ENCODE measurements at places on chromosomes 5 and 9. TPM values are rescaled to one million over a fixed set of nuclear protein-coding genes. Genes with fewer than 3 reads are reported as not detected.
A peak's percentile ranks its signal among the peaks of the same experiment; 100 is the strongest.

The HTR1A gene
- total RNA-seq = not detected

The TAF11L10 gene
- total RNA-seq = not detected

The IFNA13 gene
- total RNA-seq = not detected

The PCDHA1 gene
- not detected for total RNA-seq

The TRMT10B gene
- 18.5 TPM for total RNA-seq

The SPATA31A3 gene
- not detected for total RNA-seq

The INSL4 gene
- not detected for total RNA-seq

The SLC34A3 gene
- total RNA-seq = 0.16 TPM

The CCDC69 gene
- 90.7 TPM for total RNA-seq

The ABO gene
- total RNA-seq = not detected

DNA sequence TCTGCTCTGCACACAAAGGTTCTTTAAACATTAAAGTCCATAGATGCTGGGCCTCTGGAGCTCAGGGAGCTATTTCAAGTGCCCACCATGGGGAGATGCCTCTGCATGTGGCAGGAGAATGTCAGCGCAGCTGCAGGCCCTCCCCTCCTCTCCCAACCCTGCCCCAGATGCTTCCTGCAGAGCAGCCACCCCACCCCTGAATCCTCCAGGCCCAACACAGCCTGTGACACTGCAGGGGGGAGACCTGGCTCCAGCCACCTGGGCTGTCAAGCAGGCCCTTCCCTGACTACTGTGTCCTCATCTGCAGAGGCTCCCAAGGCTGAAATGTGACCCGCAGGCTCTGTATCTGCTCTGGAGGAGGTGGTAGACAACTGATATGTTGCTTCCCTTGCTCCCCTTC lies 213.9 kb downstream of the GABBR2 start:
- no peak for DNase-seq

- no peak for DNase-seq
Measured at GRCh38 chr9:14331120-14331519, 17.2 kb upstream of the NFIB start.

DNA sequence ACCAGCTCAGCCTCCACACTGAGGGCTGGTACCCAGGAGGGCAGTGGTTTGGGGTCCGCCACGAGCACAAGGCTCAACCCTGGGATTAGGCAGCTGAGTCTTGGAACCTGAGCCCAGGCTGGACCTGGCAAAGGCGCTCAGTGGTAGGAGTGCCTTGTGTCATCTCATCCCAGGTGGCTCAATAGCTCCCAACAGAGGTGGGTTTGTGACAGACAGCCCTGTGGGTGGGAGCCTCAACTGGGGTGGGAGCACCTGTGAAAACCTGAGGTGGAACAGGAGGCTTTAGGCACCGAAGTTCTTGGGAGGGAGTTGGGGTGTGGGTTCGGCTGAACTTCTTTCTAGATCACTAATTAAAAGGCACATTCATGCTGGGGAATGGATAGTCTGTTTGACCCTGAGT lies 35.2 kb upstream of the SMU1 start:
- no peak for DNase-seq

DNA sequence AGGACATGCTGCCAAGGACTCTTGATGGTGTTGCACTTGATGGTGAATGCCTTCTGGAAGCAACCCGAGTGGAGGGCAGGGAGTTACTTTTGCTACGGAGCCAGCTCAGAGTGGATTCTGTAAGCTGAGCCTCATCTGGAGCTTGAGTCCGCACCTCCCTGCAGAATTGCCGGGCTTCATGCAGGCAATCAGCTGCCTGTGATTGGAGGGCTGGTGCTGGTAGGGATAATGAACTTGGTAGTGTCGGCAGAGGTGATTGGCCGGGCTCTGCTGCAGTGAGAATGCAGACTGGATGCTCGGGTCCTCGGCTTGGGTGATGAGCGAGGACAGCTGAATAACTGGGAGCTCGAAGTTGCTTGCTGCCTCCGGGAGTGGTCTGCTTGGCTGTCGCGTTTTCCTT lies 23.1 kb downstream of the SLC25A25 start:
- no peak for DNase-seq

- no peak for DNase-seq
Measured at GRCh38 chr5:126732716-126733115, 44.2 kb upstream of the LMNB1 start.

DNA sequence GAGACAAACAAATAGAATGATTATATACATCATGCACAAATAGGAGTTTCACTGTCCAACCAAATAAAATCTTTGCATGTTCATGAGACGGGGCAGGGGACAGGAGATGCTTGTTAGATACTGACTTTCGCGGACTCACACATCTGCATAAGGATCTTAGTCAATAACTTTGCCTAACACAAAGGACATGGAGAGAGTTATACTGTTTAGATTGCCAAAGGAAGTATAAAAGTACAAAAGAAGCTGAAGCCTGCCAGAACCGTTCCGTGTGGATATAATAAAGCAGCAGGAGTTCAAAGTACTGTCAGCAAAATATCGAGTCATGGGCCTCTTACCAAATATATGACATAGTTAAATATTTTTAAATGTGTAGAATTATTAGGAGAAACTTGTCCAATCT lies 1148.4 kb downstream of the EFNA5 start:
- DNase-seq = no peak

DNA sequence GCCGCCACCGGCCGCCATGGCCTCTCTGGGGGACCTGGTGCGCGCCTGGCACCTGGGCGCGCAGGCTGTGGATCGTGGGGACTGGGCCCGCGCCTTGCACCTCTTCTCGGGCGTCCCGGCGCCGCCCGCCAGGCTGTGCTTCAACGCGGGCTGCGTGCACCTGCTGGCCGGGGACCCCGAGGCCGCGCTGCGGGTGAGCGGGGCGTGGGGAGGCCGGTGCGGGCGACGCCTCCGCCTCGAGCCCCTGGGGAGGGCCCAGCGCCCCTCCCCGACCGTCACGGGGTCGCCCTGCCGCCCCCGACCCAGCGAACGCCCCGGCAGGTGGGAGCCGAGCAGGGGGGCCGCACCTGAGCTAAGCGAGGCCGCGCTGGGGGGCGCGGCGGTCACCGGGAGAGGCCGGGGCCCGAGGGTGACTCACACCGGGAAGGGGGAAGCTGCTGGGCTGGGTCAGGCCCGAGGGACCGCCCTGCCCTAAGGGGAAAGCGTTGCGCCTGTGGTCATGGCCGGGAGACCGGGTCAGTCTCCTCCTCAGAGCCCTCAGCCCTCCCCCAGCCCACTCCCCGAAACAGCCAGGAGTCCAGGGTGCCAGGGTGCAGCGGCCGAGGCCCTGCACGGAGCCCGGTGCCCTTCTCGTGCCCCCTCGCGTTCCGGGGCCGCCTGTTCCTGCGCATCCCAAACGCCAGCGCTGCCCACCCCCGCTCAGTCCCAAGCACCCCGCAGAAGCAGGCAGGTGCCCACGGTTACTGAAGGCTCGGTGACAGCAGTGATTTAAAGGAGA lies 510 bp downstream of the NOXA1 start:
- no peak for DNase-seq

GRCh38 chr5:59190746-59191145 lies 607.9 kb downstream of the RAB3C start:
- no peak for DNase-seq

- no peak for DNase-seq
Measured at GRCh38 chr9:21836437-21837161, 34.2 kb downstream of the MTAP start.

DNA sequence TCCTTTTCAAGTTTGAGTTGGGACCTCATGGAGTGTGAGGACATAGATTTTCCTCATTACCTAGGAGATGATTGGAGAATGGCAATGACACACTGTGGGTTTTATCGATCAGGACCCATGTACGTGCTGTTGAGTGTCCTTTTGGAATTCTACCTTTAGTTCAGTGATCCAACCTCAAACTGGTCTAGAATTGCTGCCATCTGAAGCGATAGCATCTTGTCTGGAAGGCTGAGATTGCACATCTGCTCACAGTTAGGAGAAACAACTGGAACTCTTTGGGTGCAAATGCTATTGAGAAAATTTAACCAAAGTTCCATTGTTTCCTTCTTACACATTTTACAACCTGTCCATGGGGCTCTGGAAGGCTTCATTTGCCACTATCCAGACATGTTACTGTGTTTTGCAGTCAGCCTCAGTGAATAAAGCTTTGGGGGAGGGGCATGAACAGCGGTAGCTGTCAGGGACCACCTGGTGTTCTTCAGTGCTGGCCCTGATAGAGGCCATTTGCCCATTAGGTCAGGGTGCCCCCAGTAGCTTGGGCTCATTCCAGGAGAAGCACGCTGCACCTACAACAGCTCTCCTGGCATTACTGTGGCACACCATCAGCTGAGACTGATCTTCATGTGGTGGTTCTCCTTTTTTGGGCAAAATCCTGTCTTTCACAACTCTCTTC lies 123.1 kb downstream of the PDE8B start:
- no peak for DNase-seq

GRCh38 chr5:24855485-24855884 lies 210.7 kb upstream of the CDH10 start:
- no peak for DNase-seq

- DNase-seq = peak; percentile 38
Measured at GRCh38 chr5:73451224-73452130, 2.9 kb upstream of the FOXD1 start.

GRCh38 chr5:120779674-120780073 lies 315.6 kb downstream of the PRR16 start:
- DNase-seq = no peak

GRCh38 chr5:77312413-77312812 lies 101.9 kb downstream of the PDE8B start:
- no peak for DNase-seq

DNA sequence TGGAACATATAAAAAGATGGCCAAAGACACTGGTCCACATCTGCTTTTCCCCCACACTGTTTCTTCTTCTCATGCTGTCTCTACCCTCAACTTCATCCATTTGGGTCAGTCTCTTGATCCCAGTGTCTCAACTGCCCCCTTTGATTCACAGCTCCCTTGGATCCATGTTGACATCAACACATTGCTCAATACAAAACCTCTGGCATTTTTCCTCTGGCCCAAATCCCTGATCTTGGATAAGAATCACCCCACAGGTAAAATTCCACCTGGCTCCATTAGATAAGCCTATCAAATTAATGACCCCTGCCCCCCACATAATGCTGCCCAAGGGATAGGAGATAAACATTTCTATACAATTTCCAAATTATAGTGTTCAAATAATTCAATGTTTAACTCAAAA lies 229.8 kb downstream of the TLE1 start:
- no peak for DNase-seq

DNA sequence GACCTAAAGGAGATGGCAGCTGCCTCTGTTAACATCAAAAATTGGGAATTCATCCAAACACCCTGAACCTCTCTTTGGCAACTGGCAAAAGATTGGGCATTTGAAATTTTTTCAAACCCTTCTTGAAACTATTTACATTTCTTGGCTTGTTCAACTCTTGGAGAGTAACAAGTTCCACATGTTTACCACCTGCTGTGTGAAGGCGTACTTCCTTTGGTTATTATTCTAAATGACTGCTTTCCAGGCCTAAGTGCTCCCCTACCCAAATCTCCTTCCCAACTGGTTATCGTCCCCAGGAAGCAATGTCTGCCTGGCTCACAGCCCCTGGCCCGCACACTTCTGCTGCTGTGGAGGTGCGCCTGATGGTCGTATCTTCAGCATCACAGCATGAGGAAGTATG lies 422.7 kb downstream of the DMAC1 start:
- DNase-seq = no peak

- DNase-seq = no peak
Measured at GRCh38 chr9:94941211-94941875, 214.8 kb downstream of the AOPEP start.

DNA sequence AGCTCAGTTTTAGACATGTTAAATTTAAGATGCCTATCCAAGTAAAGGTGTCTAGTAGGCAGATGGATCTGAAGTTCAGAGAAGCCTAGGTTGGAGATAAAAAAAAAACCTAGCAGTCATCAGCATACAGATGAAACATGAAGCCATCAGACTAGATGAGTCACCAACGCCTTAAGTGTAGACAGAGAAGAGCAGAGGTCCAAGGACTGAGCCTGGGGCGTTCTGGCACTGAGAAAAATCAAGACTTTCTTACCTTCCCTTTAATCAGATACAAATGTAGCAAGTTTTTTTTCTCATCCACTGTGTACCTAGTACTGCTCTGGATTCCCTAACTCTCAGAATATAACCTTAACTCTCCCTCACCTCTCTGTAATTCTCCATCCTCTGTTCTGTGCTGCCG lies 97.3 kb downstream of the SIL1 start:
- no peak for DNase-seq

- DNase-seq = no peak
Measured at GRCh38 chr9:97076238-97076637, 37.3 kb upstream of the CTSV start.

DNA sequence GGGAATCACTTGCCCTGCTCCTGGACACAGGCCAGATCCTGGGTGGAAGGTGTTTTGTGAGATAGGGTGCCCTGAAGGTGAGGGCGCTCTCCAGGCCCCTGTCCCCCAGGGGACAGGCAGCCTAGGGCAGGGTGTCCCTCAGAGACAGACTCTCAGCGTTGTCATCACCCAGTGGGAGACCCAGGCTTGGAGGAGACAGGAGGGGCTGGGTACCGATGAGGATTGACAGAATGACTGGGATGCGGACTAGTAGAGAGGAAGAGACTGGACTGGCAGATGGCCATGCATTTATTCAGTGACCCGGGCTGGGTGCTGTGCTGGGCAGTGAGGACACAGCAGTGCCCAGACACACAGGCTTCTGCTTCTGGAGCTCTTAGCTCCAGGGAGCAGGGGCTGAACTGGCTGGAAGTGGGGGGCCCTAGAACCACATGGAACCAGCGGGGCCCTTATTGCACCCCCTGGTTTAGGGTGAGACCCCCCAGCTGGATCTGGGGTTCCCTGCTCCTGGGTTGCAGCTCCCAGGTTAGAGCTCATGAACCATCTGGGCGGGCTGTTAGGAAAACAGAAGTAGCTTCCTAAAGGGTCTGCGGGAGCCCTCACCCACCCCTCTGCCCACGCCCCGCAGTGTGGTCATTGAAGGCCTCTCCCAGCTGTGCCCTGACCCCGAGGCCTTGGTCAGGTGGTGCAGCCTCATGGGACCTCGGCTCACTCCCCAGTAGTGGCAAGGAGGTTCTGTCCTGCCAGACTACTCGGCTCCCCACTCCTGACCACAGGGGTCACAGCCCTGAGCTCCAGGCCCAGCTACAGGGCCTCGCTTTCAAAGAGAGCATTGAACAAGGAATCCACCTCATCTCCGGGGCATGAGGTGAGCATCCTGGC lies 116.7 kb upstream of the LMX1B start:
- no peak for DNase-seq

GRCh38 chr5:170087168-170087817 lies 18.4 kb upstream of the FOXI1 start:
- DNase-seq = no peak

DNA sequence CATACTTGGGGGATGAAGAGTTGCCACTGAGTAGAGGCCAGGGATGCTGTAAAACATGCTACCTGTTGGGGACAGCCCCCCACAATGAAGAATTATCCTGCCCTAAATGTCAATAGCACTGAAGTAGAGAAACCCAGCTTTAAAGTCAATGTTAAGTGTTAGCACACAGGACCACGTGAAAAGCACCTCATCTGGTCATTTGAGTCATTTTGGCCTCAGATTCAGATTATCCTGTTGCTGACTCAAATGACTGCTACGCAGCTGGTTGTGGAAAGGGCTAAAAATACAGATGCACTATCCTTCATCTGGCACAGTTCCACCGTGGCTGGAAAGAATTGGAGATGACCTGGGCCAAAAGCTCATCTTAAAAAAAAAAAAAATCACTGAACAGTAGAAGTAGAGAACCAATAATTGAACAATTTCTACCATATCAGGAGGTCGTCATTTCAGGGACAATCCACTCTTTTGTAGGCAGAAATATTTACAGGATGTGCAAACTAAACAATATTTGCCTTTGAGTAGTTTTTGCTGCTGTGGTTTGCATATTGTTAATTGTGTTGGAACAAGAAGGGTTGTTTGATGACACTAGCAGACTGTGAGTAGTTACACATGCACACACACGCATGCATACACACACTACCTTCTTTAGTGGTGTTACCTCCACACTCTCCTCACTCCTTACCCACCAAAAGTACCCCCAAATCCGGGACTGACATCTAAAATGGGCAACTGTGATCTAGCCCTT lies 195.3 kb upstream of the KLF9 start:
- no peak for DNase-seq
